ENCODE measurements at places on chromosomes 6 and 20.
A peak's percentile ranks its signal among the peaks of the same experiment; 100 is the strongest.

- no peak for DNase-seq
Observed at GRCh38 chr20:56627122-56628014, 1.7 kb upstream of the TFAP2C start.

- peak; percentile 98 for DNase-seq
Observed at GRCh38 chr6:156557251-156557910, 219.8 kb upstream of the ARID1B start.

- DNase-seq, result peak; percentile 56
Observed at GRCh38 chr20:7094438-7094997, 327.0 kb downstream of the BMP2 start.

DNA sequence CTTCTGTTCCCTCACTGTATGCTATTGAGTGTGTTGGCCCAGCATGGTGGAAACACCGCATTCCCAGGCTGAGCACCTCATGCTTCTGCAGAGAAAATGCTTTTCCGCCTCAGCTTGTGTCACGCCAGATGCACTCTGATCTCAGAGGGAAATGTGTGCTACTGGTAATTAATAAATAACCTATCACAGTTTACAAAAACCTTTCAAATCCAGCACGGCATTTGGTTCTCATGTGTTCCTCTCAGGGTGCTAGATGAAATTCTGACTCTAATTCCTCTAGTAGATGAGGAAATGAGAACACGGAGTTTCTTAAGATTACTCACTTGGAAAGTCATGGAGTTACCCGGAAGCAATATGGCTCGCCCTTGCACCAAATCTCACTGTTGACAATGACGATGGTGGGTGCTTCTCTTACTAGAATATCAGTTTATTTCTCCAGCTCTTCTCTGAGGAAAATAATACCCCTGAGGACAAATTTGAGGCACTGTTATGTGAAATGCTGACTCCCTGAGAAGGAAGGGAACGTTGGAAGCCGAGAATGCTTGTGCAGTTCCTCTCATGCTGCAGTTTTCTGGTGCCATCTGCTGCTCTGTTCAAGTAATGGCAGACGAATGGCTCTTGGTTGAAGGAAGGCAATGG, 116.6 kb downstream of the RNF144B start:
- peak; percentile 77 for DNase-seq

GRCh38 chr6:35651244-35651643, 37.5 kb downstream of the FKBP5 start:
- DNase-seq, result no peak

- no peak for DNase-seq
Observed at GRCh38 chr20:51444467-51444866, 98.1 kb downstream of the NFATC2 start.

GRCh38 chr20:38109591-38110524, 55.2 kb downstream of the TGM2 start:
- no peak for DNase-seq

DNA sequence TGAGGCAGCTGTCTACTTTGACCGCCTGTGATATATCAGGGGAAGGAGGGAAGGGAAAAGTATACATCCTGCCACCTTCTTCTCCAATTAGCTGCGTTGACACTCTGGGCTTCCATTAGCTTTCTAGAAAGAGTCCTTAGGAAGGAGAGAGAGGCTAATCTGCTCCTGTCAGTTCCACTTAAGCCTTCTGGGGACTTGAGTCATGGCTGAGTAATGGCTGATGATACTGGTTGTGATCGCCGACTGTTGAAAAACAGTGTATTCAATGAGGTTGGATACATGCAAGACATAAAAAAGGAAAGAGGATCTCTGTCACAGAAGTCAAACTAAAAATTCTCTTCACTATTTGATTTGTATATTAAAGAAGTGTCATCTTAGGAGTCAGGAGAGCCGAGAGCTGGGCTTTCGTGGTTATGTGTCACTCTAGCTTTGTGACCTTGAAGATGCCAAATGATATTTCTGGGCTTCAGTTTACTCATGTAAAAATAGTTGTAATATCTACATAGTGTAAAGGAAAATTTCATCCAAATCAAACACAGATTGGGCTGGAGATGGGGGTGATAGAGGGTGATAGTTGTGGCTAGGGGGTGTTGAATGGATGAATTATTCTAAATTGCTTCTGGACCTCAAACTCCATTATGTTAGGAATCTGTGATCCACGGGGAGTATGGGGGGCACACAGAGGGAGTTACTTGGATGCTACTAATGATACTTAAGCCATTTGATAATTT, 189.0 kb downstream of the UST start:
- no peak for DNase-seq

- DNase-seq, result no peak
Observed at GRCh38 chr6:147441751-147442150, 66.7 kb upstream of the SAMD5 start.

GRCh38 chr6:26307850-26308249, 57.1 kb upstream of the BTN3A2 start:
- no peak for DNase-seq

GRCh38 chr6:43101497-43101896, 25.4 kb downstream of the PTK7 start:
- no peak for DNase-seq

DNA sequence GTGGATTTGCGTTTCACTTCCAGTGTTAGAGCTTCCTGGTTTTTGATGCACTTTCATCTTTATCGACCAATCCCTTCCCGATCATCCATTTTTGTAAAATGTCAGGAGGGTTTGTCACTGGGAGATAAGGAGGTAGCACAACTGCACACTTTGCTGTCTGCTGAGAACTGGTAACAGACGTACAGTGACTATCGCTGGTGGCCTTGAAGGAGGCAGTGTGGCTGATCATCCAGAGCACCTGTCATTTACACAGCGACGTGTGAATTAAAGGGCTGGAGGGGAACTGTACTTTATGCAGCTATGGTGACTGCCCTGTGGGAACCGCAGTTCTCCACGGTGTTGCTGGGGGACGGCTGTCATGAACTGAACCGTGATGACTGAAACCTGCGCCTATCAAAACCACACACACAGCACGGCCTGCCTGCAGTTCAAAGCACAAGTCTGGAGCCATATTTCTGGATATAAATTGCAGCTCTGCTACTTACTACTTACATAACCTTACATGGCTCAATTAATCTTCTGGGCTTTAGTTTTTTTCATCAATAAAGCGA, 50.0 kb downstream of the HUS1B start:
- no peak for DNase-seq

- no peak for DNase-seq
Observed at GRCh38 chr6:12418946-12419345, 128.8 kb downstream of the EDN1 start.

GRCh38 chr6:25769983-25770382, 15.4 kb downstream of the SLC17A4 start:
- no peak for DNase-seq

DNA sequence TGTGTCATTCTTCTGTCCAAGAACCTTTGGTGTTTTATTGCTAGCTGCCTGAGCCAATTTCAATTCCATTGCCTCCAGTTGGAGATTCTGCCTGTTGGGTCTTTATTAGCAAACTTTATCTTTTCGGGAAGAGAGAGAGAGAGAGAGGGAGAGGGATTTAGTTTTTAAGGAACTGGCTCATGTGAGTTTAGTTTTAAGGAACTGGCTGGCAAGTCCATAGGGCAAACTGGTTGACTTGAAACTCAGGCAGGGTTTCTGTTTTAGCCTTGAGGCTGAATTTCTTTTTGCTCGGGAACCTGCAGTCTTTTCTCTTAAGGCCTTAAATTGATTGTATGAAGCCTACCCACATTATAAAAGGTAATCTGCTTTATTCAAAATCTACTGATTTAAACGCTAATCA, 23.0 kb downstream of the BCKDHB start:
- no peak for DNase-seq

GRCh38 chr6:57063847-57064246, 17.4 kb downstream of the KIAA1586 start:
- no peak for DNase-seq

DNA sequence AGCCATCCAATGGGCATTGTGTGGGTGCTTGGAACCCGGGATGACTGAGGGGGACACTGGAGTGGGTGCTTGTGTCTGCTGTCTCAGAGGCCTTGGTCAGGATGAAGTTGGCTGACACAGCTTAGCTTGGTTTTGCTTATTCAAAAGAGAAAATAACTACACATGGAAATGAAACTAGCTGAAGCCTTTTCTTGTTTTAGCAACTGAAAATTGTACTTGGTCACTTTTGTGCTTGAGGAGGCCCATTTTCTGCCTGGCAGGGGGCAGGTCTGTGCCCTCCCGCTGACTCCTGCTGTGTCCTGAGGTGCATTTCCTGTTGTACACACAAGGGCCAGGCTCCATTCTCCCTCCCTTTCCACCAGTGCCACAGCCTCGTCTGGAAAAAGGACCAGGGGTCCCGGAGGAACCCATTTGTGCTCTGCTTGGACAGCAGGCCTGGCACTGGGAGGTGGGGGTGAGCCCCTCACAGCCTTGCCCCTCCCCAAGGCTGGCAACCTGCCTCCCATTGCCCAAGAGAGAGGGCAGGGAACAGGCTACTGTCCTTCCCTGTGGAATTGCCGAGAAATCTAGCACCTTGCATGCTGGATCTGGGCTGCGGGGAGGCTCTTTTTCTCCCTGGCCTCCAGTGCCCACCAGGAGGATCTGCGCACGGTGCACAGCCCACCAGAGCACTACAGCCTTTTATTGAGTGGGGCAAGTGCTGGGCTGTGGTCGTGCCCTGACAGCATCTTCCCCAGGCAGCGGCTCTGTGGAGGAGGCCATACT, 49.4 kb downstream of the PYGB start:
- no peak for DNase-seq

- no peak for DNase-seq
Observed at GRCh38 chr6:116386581-116387299, 16.0 kb downstream of the DSE start.

DNA sequence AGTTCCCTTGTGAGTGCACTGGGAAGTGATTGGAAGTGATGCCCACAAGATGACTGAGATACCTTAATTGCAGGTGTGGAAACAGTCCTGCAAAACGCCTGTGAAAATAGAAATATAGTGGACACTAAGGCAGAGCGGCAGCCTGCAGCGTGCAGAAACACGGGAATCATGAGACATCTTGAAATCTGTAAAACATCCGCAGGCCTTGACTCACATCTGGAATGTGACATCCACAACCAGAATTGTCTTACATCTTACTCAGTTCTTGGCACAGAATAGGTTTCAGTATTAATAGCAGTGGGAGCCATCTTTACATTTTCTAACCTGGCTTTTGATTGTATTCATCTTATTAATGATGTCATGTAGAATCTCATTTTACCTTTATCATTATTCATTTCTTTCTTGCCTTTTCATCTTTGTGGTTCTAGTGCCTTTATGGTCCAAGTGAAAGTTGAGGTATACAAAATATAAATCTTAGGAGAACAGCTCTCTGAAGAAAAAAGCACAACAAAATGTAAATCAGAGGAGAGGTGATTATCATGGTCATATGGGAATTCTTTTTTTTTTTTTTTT, 44.6 kb downstream of the CDYL start:
- no peak for DNase-seq

DNA sequence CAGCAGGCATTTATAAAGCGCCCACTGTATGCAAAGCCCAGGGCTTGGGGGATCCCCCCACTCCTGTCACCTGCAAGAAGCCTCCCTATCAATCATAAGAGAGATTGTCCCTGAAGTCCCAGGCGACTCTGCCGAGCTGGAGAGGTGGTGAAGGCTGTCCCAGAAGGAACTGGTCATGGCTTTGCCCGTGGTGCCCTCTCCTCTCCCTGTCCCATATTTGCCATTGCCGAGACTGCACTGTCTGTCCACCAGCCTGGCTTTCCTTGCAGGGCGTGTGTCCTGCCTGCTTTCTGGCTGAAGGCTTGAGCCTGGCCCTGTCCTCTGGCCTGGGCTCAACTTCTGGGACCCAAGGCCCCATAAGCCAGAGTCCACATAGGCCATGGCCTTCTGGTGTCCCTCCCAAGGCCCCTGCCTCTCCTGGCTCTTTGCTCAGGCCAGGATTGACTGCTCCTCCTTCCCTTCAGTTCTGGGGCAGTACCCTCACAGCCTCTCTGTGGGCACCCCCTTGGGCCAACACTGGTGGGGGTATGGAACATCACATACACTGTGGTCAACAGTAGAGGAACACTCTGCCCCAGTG, 46.9 kb downstream of the CPXM1 start:
- no peak for DNase-seq

DNA sequence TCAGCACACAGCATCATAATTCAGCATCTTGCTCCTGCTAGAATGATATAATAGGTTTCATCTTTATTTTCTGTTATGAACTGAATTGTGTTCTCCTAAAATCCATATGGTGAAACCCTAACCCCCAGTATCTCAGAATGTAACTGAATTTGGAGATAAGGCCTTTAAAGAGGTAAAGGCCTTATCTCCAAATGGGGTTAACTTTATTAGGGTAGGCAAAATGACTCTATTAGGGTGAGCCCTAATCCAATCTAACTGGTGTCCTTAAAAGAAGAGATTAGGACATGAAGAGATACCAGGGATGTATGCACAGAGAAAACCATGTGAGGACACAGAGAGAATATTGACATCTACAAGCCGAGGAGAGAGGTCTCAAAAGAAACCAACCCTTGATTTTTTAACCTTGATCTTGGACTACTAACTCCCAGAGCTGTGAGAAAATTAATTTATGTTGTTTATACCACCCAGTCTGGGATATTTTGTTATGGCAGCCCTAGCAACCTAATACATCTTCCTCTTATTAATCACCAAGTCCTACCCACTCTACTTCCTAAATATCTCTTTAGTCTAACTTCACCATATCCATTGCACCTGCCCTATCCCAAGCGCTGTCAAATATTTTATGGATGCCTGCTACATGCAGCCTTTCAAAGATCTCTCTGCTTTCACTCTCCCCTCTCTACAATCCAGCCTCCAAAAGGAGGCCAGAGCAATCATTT, 8.5 kb upstream of the MRS2 start:
- DNase-seq, result no peak

GRCh38 chr6:158686791-158687381, 37.0 kb downstream of the SYTL3 start:
- DNase-seq, result no peak

GRCh38 chr6:135624402-135625295, 127.1 kb upstream of the AHI1 start:
- DNase-seq, result no peak

GRCh38 chr6:155645325-155645724, 189.7 kb upstream of the NOX3 start:
- no peak for DNase-seq

GRCh38 chr6:41850861-41851260, 44.3 kb downstream of the USP49 start:
- DNase-seq, result no peak

DNA sequence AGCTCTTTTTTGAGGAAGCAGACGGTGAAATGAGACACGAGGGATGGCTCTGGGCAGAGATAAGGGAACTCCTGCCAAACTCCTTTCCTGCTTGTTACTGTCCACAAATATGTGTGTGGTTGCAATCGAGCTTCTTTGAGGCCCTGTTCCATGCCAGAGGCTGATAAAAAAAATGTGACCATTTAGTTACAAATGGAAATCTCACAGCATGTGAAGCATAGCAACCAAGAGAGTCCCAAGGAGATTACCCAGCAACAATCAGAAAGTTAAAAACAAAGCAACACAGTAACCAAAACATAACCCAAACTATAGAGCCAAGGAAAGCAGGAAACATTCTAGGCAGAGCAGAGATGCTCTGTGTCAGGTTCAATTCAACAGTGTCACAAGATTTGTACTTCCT, 35.4 kb upstream of the HMGN3 start:
- no peak for DNase-seq
